Myocyte (in vitro differentiated cells): ENCODE measurements at places on chromosomes 6 and 20. TPM values are rescaled to one million over a fixed set of nuclear protein-coding genes. Genes with fewer than 3 reads are reported as not detected.

The SIRPA gene
- 2.9 and 5.3 TPM in 2 replicates for total RNA-seq

The KCNK5 gene
- not detected in 2 replicates for total RNA-seq

The RIPOR3 gene
- total RNA-seq: 0.16 and 0.47 TPM in 2 replicates

The CALHM5 gene
- total RNA-seq: 5.0 and 5.4 TPM in 2 replicates

The MROH8 gene
- total RNA-seq: 6.6 and 7.0 TPM in 2 replicates

The NNAT gene
- 0.19 TPM in 1 of 2 replicates, not detected in the other for total RNA-seq

The CEP85L gene
- total RNA-seq: 18.6 and 18.7 TPM in 2 replicates

The LPIN3 gene
- total RNA-seq: 7.7 and 12.2 TPM in 2 replicates

The HTR1E gene
- total RNA-seq: not detected in 2 replicates

The ADGRG6 gene
- total RNA-seq: 1.2 and 1.4 TPM in 2 replicates

The CALHM6 gene
- total RNA-seq: 0.31 TPM in 1 of 2 replicates, not detected in the other

The TCF21 gene
- 0.03 TPM in 1 of 2 replicates, not detected in the other for total RNA-seq

The GRM1 gene
- 0.21 and 0.75 TPM in 2 replicates for total RNA-seq

The PRDM13 gene
- not detected in 2 replicates for total RNA-seq

The HDAC2 gene
- 59.6 and 67.4 TPM in 2 replicates for total RNA-seq

The PRICKLE4 gene
- total RNA-seq: 1.3 and 3.5 TPM in 2 replicates

The PCED1A gene
- 16.3 and 31.4 TPM in 2 replicates for total RNA-seq

The SCRT2 gene
- not detected in 2 replicates for total RNA-seq

The REM1 gene
- 0.27 and 0.68 TPM in 2 replicates for total RNA-seq

The ELOVL2 gene
- 0.05 TPM in 1 of 2 replicates, not detected in the other for total RNA-seq

The OPN5 gene
- not detected in 2 replicates for total RNA-seq

The NMBR gene
- not detected in 2 replicates for total RNA-seq

The ACTL10 gene
- 0.10 TPM in 1 of 2 replicates, not detected in the other for total RNA-seq

The GSTA2 gene
- not detected in 2 replicates for total RNA-seq

The TINAG gene
- total RNA-seq: 0.72 TPM in 1 of 2 replicates, not detected in the other
